ENCODE measurements at places on chromosomes 2 and 18. TPM values are rescaled to one million over a fixed set of nuclear protein-coding genes. Genes with fewer than 3 reads are reported as not detected.
A peak's percentile ranks its signal among the peaks of the same experiment; 100 is the strongest.

The STARD6 gene
- not detected for total RNA-seq

The CBLN2 gene
- not detected for total RNA-seq

The FBXO41 gene
- 3.9 TPM for total RNA-seq

DNA sequence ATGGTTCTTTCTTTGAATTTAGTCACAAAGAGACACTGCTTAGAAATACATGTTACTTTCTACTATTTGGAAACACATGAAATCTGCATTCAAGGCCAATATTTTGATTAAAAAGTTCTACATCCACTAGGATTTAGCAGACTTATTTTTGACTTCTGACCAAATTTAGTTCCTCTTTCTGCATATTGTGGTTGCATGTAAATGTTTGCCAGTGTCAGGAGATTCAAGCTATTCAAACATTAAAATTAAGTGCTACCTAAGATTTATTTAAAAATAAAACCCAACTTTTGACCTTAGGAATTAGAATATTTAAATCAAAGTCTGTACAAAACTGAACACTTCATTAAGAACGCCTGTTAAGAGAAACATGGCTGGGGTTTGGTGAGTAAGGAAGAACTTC is 891.1 kb downstream of the CPS1 start:
- no peaks in the 10 kb centered on the region for H3K4me1 ChIP-seq
- H3K36me3 ChIP-seq: no peaks in the 10 kb centered on the region
- H3K27ac ChIP-seq: no peak overlapping the region

- no peaks in the 10 kb centered on the region for H3K36me3 ChIP-seq
- no peak for DNase-seq
- no peaks in the 10 kb centered on the region for H3K4me1 ChIP-seq
- H3K4me3 ChIP-seq: no peak overlapping the region
- H3K27ac ChIP-seq: no peak overlapping the region
- no peaks in the 10 kb centered on the region for H3K27me3 ChIP-seq
Measured at GRCh38 chr2:6730649-6731532, 134.8 kb downstream of the CMPK2 start.

GRCh38 chr2:216545359-216545758 is 46.7 kb downstream of the RPL37A start:
- H3K27ac ChIP-seq: peak overlapping the region; percentile 69
- H3K4me3 ChIP-seq: no peak overlapping the region
- H3K27me3 ChIP-seq: no peaks in the 10 kb centered on the region
- peaks cover 6% of the 10 kb centered on the region for H3K4me1 ChIP-seq

DNA sequence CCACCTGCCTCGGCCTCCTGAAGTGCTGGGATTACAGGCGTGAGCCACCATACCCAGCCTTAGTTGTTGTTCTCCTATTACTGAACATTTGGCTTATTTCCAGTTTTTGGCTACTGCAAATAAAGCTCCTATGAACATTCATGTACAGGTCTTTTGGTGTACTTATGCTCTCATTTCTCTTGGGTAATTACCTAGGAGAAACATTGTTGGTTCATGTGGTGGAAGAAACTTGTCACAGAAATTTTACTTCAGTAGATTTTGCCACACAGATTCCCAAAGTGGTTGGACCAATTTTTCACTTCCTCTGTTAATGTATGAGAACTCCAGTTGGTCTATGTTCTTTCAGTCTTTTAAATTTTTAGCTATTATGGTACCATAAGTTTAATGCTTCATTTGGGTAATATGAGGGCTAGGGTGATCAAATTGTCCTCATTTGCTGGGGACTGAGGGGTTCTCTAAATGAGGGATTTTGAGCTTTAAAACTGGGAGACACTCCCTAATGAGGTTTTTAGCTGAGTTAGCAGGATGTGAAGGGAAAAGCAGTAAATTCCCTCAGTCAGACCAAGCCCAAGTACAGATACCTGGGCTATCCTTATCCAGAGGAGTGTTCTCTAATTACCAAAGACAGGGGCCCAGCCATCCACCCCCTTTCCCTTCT is 33.9 kb downstream of the MTA3 start:
- no peaks in the 10 kb centered on the region for H3K27me3 ChIP-seq
- H3K4me1 ChIP-seq: no peaks in the 10 kb centered on the region
- H3K4me3 ChIP-seq: no peak overlapping the region
- no peak overlapping the region for H3K27ac ChIP-seq

GRCh38 chr2:133484106-133484505 is 84.2 kb downstream of the NCKAP5 start:
- no peak overlapping the region for H3K4me3 ChIP-seq
- no peaks in the 10 kb centered on the region for H3K36me3 ChIP-seq
- H3K27me3 ChIP-seq: no peaks in the 10 kb centered on the region
- H3K4me1 ChIP-seq: no peaks in the 10 kb centered on the region

DNA sequence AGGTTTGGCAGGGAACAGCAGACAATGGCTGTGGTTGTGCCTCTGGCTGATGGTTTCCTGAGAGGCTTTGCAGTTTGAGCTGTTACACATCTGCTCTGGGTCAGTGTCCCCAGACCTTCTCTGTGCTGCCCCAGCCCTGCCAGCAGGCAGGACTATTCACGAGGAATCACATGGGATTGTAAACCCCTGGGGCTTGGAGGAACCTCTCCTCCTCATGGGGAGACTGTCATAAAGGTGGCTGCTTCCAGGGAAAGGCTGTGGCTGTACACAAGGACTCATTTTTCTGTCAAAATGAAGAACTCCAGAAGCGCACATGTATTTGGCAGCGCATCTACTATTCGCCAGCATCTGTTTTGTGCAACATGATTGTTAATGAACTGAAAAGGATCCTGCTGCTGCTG is 142.6 kb upstream of the CYP1B1 start:
- no peaks in the 10 kb centered on the region for H3K27me3 ChIP-seq
- no peak overlapping the region for H3K27ac ChIP-seq
- no peak for DNase-seq
- H3K36me3 ChIP-seq: no peaks in the 10 kb centered on the region
- no peak overlapping the region for H3K4me3 ChIP-seq

- DNase-seq: no peak
- no peaks in the 10 kb centered on the region for H3K27me3 ChIP-seq
- H3K4me1 ChIP-seq: no peaks in the 10 kb centered on the region
- H3K36me3 ChIP-seq: no peaks in the 10 kb centered on the region
- peak overlapping the region; percentile 77 for H3K4me3 ChIP-seq
Measured at GRCh38 chr2:37326285-37326684, 1.7 kb upstream of the PRKD3 start.

GRCh38 chr2:150586858-150587257 is 99.4 kb upstream of the RND3 start:
- no peaks in the 10 kb centered on the region for H3K27me3 ChIP-seq
- no peak for DNase-seq
- no peaks in the 10 kb centered on the region for H3K36me3 ChIP-seq
- no peak overlapping the region for H3K27ac ChIP-seq
- H3K4me3 ChIP-seq: no peak overlapping the region

DNA sequence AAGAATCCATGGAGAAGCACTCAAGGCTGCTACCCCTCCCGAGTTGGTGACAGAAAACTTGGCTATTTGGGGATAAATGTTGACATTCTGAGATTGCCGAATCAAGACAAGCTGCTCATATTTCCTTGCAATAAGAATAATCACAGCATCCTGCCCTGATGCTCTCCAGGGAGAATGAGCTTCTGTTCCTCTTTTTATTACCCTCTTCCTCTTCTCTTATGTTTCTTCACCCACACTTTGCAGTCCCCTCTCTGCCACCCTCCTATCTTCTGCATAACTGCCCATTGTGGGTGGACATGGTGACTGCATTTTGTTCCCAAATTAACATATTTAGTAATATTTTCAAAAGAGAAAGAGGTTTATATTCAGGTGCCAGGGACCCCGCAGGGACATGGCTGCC is 11.9 kb upstream of the MSGN1 start:
- H3K4me1 ChIP-seq: no peaks in the 10 kb centered on the region
- no peaks in the 10 kb centered on the region for H3K27me3 ChIP-seq
- H3K4me3 ChIP-seq: no peak overlapping the region
- H3K36me3 ChIP-seq: no peaks in the 10 kb centered on the region
- no peak for DNase-seq

- no peaks in the 10 kb centered on the region for H3K27me3 ChIP-seq
- no peak for DNase-seq
- no peaks in the 10 kb centered on the region for H3K4me1 ChIP-seq
- H3K4me3 ChIP-seq: no peak overlapping the region
Measured at GRCh38 chr2:230691005-230691647, 21.5 kb upstream of the CAB39 start.

- DNase-seq: no peak
- H3K36me3 ChIP-seq: no peaks in the 10 kb centered on the region
- H3K27me3 ChIP-seq: no peaks in the 10 kb centered on the region
- H3K4me3 ChIP-seq: no peak overlapping the region
Measured at GRCh38 chr2:121778741-121779487, 23.5 kb downstream of the TSN start.

GRCh38 chr2:120847700-120848321 is 112.1 kb downstream of the GLI2 start:
- H3K27me3 ChIP-seq: no peaks in the 10 kb centered on the region
- H3K4me1 ChIP-seq: no peaks in the 10 kb centered on the region
- H3K27ac ChIP-seq: peak overlapping the region; percentile 29
- peak overlapping the region; percentile 33 for H3K4me3 ChIP-seq
- no peaks in the 10 kb centered on the region for H3K36me3 ChIP-seq
- DNase-seq: no peak

DNA sequence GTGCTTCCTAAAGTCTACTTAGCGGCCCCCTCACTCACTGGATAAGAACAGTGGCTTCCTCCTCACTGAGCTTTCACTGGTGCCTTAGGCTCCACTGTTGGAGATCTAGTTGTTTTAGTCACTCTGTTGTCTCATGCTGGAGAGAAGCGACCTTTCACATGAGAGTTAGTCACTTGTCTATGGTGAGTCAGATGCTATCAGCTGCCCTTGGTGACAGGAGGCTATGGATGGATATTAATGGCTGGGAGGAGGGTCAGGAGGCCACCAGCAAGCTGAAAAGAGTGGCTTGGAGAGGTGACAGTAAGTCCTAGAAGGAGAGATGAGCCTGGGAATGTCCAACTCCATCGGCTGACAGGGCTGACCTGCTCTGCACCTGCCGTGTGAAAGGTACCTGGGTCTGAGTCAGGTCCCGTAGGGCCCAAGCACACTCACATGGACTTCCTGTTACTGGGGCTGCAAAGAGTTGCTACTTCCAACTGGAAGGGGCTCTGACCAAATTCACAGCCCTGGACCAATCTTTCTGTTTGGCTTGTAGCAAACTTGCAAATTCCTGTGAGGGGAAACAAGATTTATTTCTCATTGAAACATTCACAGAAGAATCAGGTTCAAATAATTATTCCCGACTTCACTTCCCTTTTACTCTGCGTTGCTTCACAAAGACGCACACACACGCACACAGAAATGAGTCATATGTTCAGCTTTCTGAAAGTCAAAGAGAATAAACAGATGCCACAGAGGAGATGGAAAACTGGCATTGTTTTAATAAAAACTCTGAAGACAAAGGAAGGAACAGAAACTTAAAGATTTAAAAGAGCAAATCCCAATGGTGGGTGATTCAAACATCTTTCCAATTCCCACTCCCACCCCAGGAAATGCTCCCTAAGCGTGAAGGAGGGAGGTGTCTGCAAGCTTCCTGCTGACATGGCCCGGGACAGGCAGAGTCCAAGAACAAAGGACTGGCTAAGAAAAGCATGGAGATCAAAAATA is 203.5 kb upstream of the TWIST2 start:
- H3K4me1 ChIP-seq: no peaks in the 10 kb centered on the region
- DNase-seq: no peak
- H3K27ac ChIP-seq: peak overlapping the region; percentile 89
- H3K27me3 ChIP-seq: no peaks in the 10 kb centered on the region
- H3K4me3 ChIP-seq: no peak overlapping the region

GRCh38 chr2:105243961-105244360 is 2.4 kb downstream of the GPR45 start:
- H3K27me3 ChIP-seq: no peaks in the 10 kb centered on the region
- H3K4me1 ChIP-seq: no peaks in the 10 kb centered on the region
- no peak overlapping the region for H3K4me3 ChIP-seq
- H3K36me3 ChIP-seq: no peaks in the 10 kb centered on the region
- no peak overlapping the region for H3K27ac ChIP-seq

Measured in breast epithelium (tissue), 4 donors.